ENCODE measurements at places on chromosomes 16 and 17.

DNA sequence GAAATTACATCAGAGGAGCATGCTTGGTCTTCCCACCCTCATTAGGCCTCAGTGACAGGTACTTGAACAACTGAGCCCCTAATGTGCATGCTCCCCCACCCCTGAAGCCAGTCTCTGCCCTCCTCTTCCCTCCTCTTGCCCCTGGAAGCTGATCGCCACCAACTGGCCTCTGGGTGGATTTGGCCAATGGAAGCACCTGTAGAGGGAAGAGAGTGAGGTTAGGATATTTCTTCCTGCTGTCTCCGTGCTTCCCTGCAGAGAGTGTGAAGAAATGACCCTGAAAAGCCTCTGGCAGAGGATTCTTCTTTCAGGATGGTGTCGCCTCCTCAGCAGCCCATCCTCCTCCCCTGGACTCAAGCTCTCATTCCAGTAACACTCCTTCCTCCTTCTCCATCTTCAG lies 5.9 kb upstream of the CBLN1 start:
- no peak for DNase-seq

- no peak for DNase-seq
These were observed 23.5 kb upstream of the TOB1 start for GRCh38 chr17:50889528-50890118.

DNA sequence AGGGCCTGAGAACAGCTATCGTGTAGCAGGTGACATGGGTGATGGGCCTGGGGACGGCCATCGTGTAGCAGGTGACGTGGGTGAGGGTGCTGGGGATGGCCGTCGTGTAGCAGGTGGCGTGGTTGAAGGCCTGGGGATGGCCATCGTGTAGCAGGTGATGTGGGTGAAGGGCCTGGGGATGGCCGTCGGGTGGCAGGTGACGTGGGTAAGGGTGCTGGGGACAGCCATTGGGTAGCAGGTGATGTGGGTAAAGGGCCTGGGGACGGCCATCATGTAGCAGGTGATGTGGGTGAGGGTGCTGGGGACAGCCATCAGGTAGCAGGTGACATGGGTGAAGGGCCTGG lies 15.5 kb downstream of the TPSD1 start:
- no peak for DNase-seq

DNA sequence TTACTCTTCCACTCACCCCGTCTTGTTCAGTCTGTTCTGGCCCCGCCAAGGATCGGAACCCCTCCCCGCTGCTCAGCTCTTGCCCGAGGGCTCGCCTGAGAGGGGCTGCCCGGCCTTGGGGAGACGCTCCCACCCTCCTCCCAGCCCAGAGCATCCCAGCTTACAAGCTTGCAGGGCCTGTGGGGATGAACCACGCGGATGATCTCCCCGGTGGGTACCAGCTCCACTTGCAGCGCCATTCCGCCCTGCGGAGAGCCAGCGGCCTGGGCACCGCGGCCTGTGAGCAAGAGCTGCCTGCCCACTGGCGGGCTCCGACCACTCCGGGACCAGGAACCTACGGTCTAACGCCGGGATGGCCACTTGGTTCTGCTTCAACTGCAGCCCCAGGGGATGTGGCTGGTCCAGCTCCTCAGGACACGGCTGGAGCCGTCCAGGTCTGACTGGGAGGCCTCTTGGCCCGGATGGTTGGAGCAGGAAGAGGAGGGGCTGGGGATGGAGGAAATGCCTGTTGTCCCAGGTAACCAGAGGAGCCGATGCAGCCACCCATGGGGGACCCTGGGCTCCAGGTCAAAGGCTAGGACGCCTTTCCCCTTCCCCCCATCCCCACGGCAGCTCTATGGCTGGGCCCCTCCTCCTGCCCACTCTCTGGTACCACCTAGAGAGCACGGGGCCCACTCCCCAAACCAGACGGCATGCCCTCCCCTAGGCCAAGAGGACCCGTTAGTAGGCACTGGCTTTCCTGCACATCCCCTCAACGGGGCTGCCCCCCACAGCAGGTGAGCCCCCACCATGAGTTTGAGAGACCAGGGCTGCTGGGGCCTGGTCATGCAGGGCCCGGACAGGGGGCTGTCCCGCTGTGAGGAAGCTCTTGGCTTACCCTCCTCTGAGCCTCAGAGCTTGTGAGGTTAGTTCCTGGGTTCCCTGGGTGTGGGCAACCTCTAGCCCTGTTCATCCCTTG lies at the start of gene MYO1C:
MYO1C (minus strand) TSS at position 438 of the 958 bp plus-strand sequence; CDS start at position 239, 199 bp downstream.
- DNase-seq = no peak

DNA sequence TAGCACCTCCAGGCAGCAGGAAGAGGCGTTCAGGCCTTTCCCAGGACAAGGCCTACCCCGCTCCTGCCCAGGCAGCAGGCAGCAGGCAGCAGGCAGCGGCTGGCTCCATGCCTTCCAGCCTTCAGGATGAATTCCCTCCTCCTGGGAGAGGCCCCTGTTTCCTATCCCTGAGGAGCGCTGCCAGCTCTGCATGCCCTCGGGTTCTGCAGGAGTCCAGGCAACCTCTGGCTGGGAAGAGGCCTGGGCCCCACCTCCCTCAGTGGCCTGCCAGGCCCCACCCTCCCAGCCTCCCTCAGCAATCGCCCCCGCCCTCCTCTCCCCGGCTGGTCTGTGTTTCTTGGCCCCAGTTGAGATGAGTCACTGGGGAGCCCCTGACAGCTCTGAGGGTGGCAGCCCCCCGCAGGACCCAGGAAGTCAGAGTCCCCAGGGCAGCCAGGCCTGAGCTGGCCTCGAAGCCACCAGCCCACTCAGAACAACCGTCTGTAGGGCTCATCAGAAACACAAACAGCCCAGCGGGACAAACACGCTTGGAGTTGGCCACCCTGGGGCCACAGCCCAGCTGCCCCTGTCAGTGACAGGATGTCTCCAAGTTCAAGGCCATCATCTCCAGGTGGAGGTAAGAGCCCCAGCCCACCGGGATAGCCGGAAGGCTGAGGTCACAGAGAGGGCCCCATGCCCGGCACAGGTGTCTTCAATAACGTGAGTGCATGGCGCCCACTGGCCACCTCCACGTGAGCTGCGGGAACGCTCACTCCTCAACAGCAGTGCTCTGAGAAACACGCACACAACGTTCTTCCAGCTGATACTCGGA lies 39.5 kb upstream of the CIBAR2 start:
- DNase-seq = no peak

DNA sequence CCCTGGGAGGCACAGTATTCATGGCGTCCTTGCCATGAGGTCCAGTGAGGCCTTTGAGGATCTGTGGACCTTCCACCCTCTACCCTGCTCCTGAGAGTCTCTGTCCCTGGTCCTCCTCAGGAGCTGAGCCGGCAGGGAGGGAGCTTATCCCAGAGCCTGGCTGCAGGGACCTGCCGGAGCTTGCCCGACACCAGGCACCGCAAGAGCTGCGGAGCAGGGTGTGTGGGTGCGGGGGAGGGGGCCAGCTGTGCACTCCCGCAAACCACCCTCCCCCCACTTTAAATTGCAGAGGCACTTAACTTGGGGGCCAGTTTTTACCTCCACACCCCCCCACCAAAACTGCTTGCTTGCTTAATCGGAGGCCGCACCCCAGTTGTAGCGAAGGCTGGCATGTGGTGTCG lies 609 bp upstream of the ZNF750 start:
- DNase-seq = no peak

GRCh38 chr17:36721560-36722120 lies 120.3 kb downstream of the MRM1 start:
- no peak for DNase-seq

DNA sequence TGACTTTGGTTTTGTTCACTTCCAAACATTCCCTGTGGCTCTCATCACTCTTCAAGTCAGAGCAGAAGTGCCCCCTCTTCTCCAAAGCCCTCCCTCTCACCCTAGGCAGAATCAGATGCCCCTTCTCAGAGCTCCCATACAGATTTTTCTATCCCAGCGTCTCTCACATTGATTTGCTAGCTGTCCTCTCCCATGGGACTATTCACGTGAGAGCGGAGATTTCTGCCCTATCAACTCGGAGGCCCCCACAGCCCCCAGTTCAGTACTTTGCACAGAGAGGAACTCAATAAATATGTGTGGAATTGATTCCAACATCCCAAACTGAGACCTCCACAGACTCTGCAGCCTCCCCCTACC lies 182.6 kb downstream of the C16orf78 start:
- DNase-seq = no peak

DNA sequence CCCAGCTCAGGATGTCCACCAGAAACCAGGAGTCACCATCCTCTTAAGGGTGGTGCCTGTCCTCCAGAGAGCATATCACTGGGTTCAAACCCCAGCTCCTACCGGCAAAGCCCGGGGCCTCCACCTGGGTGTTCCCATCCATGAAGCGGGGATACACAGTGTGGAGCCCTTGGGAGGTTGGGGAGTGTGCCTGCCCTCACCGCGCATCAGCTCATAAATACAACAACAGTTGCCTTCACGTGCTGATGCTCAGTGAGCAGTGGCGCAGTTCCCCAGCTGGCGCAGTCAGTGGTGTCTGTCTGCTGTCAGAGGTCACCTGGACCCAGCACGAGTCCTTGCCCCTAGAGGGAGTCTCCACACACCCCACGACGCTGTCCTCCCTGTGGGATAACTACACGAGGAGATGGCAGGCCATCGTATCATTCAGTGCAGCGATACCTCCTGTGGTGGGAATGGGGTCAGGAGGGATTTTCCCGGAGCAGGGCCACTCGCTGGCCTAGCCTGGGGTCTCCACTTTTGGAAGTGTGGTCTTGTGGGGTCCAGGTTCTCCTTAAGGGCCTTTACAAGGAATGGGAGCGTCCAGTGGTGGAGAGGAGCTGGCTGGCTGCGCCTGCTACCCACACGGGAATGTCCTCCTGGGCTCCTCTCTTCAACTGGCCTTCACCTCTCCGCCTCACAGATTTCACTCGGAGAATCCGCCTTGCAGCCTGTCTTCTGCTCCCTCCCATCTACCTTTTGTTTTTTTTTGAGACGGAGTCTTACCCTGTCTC lies 2.3 kb upstream of the ELOB start:
- DNase-seq = no peak

- DNase-seq = peak; percentile 60
These were observed 24.4 kb downstream of the SREBF1 start for GRCh38 chr17:17812211-17813054.
